ENCODE measurements at places on chromosomes 6 and 20.

- DNase-seq = no peak
- H3K27ac ChIP-seq = no peak overlapping the region
- H3K4me3 ChIP-seq = no peak overlapping the region
- H3K4me1 ChIP-seq = peaks cover 10% of the 10 kb centered on the region
- no peaks in the 10 kb centered on the region for H3K27me3 ChIP-seq
These were observed 102.5 kb upstream of the ARG1 start for GRCh38 chr6:131470534-131470933.

DNA sequence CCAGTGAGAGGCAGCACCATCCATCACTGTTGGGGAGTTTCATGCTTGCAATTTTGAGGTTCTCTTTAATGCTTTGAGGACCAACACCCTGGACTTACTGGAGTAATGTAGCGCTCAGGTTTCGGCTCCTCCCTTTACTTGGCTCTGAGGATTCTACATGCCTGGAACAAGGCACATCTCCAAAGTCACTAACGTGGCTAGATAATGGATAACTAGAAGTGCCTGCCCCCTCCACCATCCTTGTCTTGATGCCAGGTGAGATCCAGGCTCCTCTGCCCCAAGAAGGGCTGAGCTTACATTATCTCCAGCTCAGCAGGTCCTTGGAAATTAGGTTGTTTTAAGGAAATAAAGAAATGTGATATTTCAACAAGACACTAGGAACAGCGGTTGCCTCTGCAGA, 75.5 kb upstream of the ZNFX1 start:
- no peaks in the 10 kb centered on the region for H3K36me3 ChIP-seq
- no peaks in the 10 kb centered on the region for H3K27me3 ChIP-seq
- no peak overlapping the region for H3K27ac ChIP-seq
- H3K4me3 ChIP-seq = no peak overlapping the region

- DNase-seq = no peak
- no peak overlapping the region for H3K4me3 ChIP-seq
- no peak overlapping the region for H3K27ac ChIP-seq
These were observed 59.5 kb downstream of the NCOA3 start for GRCh38 chr20:47561180-47561579.

- H3K27ac ChIP-seq = no peak overlapping the region
- H3K36me3 ChIP-seq = no peaks in the 10 kb centered on the region
- no peaks in the 10 kb centered on the region for H3K4me1 ChIP-seq
- DNase-seq = no peak
These were observed 196.4 kb upstream of the GMDS start for GRCh38 chr6:2441601-2442475.

DNA sequence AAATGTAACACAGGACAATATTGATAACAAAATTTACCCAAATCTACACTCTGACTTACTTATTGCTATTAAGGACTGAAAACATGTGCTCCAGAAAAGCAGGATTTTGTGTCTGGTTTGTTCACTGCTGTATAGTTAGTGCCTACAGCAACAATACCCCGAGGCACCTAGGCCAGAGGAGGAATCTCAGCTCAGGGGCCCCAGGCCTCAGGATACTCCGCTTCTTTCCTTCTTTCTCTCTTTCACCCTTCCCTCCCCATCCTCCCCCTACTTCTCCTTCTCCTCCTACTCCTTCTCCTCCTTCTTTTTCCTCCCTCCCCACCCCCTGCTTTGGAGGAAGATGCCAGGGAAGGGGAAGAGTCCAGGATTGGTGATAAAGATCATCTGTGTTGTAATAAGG, 985 bp upstream of the VNN2 start:
- H3K27ac ChIP-seq = no peak overlapping the region
- H3K4me3 ChIP-seq = no peak overlapping the region

- no peak for DNase-seq
- no peak overlapping the region for H3K4me3 ChIP-seq
- H3K27ac ChIP-seq = no peak overlapping the region
- H3K27me3 ChIP-seq = no peaks in the 10 kb centered on the region
- H3K4me1 ChIP-seq = no peaks in the 10 kb centered on the region
These were observed 35.6 kb upstream of the SDHAF4 start for GRCh38 chr6:70531133-70531532.

DNA sequence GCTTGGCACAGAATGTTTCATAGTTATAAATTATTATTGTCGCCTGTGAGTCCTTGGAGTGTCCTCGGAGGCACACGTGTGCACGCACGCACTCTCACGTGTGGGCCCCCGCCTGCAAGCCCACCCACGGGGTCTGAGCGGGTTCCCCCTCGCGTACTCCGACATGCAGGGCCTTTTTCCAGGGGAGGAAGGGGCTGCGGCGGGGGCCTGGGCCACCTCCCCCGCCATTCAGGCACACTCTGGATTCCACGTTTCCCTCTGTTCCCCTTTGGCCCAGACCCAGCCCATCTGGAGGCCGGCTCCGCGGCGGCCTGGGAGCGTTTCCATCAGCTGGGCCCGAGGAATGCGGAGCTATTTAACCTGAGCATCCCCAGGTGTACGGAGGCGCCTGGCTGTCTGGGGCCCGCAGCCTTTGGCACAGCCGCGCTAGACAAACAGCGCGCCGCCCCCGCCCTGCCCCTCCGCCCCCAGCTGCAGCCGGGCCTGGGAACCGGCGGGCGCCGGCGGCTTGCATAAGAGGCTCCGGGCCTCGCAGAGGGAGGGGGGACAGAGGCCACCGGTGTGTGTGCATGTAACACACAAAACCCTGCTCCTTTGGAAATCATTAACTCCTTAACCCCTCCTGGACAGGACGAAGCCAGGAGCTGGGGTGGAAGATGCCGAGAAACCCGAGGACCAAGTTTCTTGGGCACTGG, 3.3 kb downstream of the ID1 start:
- H3K4me1 ChIP-seq = peaks cover 75% of the 10 kb centered on the region
- H3K27me3 ChIP-seq = no peaks in the 10 kb centered on the region
- peak overlapping the region; percentile 77 for H3K27ac ChIP-seq
- peak overlapping the region; percentile 71 for H3K4me3 ChIP-seq
- no peak for DNase-seq

GRCh38 chr6:12950976-12951375, 234.4 kb downstream of the PHACTR1 start:
- no peaks in the 10 kb centered on the region for H3K36me3 ChIP-seq
- H3K27ac ChIP-seq = no peak overlapping the region
- DNase-seq = no peak
- H3K4me1 ChIP-seq = no peaks in the 10 kb centered on the region

DNA sequence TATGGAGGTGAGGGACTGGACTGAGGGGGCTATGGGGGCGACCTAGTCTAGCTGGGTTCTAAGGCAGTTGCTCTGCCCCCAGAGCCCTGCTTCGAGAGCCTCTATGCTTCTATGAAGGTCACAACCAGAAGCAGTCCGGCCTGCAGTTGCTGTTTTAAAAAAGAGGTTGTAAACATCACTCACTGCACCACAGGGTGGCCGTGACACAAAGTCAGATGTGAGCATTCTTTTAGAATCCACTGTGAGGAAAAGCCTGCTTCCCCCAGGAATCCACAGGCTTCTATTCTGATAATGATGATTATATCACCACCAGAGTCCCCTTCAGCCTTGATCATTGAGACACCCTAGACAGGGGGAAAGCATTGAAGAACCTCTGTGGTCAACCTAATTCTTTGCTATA, 229.7 kb upstream of the AGPAT4 start:
- H3K27me3 ChIP-seq = no peaks in the 10 kb centered on the region
- H3K27ac ChIP-seq = no peak overlapping the region
- H3K4me1 ChIP-seq = no peaks in the 10 kb centered on the region
- DNase-seq = no peak
- H3K4me3 ChIP-seq = no peak overlapping the region

GRCh38 chr6:165468340-165469235, 159.2 kb upstream of the C6orf118 start:
- no peak overlapping the region for H3K27ac ChIP-seq
- DNase-seq = no peak
- H3K4me3 ChIP-seq = no peak overlapping the region
- no peaks in the 10 kb centered on the region for H3K36me3 ChIP-seq

DNA sequence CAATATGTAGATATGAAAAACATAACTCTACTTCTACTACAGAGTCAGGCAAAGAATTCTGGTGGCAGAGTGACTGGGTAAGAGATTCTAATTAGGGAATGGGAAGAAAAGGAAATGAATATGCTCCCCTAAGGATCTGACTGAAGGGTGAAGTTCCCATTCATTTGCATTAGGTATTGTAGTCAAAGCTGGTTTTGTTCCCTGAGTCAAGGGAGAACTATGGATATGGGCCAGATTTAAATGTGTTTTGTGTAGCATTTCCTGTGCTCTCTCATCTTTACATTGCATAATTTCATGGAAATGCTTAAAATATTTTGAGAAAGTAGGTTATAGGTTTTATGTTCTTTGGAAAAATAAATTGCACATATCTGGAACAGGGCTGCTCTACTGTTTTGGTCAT, 299.7 kb downstream of the BTBD3 start:
- no peak overlapping the region for H3K27ac ChIP-seq
- no peaks in the 10 kb centered on the region for H3K27me3 ChIP-seq
- H3K4me1 ChIP-seq = no peaks in the 10 kb centered on the region
- no peaks in the 10 kb centered on the region for H3K36me3 ChIP-seq
- no peak overlapping the region for H3K4me3 ChIP-seq
- DNase-seq = no peak

All from vagina (tissue), 2 donors.